H9 (cell line): ENCODE measurements at places on chromosomes 4 and X.

DNA sequence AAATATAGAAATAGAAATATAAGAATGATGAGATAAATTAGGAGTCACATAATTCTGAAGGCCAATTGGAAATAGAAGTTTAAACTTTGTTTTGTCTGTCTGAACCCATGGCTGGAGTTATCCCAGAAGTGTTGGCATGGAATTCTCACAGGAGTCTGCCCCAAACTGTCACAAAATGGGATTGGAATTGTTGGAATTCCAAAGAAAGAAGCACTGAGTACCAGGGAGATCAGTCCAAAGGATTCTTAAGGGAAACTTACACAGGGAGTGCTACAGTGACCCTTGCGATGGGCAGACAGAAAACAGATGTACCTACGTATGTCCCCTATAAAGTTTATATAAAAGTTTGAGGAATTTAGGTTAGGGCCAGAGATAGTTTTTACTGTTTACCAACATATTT lies 1607.7 kb downstream of the ARAP2 start:
- no peak for DNase-seq

GRCh38 chr4:159117968-159118367 lies 15.1 kb downstream of the RAPGEF2 start:
- DNase-seq = no peak

DNA sequence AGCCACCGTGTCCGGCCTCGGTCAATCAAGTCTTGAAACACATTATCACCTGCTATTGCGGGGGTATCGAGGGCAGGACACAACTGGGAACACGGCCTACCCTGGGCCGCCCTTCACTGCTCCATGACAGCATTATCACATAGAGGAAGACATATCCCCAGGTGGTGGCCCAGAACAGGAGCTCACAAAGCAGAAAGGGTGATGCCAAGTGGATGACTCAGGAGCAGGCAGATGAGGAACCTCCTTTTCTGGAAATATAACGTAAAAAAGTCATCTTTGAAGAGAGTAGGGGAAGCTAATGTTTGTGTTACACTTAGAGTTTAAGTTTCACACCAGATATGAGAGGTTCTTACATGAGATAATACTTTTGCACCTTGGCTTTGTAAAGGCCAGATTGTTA lies 5.3 kb upstream of the SUPT20HL1 start:
- DNase-seq = no peak

DNA sequence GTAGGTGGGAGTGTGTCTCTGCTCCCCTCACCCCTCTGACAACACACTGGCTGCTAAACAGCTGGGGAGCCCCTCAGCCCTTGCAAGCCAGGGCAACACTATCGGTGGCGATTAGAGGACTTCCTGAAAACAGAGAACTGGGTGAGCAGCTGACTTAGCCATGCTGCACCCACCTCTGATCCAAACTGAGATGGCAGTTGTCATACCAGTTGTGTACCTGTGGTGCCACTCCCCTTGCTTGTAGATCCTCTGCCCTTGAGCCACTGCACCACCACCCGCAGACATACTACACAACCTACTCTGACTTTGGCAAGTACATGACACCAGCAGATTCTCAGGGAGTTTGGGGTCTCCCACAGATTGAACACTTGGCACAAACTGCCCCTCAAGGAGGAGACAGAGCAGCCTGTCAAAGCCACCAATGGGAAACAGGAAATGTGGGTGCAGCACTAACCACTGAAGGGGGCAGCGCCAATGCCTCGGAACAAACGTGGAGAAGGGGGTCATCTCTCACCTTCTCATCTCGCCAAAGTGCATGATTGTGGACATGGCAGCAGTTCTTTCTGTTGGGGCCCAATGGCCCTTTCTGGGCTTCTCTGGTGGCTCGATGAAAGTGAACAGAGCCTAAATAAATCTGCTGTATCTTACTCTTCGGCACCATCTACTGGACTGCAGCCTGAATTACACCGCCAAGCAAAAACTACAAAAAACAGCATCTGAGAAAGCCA lies 119.8 kb downstream of the NEK1 start:
- DNase-seq = peak; percentile 47

- no peak for DNase-seq
These were observed 579.4 kb downstream of the GRXCR1 start for GRCh38 chr4:43471950-43472349.

- DNase-seq = no peak
These were observed 200.4 kb downstream of the ADGRL3 start for GRCh38 chr4:61400439-61401038.
